ENCODE measurements at places on chromosomes 3 and 15.
A peak's percentile ranks its signal among the peaks of the same experiment; 100 is the strongest.

DNA sequence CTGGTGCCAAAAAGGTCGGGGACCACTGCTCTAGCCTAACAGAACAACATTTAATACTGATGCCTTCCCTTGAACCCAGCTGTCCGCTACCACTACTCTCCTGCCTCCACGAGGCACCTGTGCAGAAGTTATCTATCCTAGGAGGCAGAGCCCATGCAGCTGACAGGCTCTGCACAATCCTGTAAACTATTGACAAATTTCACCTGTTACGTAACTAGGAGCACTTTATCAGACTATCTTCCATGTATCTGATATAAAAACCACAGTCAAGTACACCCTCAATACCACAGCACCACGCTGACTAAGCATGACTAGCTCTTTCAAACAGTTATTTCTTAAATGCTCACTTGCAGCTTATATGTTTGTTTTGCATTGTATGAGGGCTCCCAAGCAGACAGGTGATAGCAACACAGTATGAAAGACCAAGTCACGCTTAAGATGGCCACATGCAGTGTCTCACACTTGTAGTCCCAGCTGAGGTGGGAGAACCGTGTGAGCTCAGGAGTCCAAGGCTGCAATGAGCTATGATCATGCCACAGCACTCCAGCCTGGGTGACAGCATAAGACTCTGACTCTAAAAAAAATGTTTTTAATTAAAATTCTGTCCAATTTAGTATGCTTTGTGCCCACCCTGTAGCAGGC lies 4.5 kb upstream of the IL17RC start:
- peak; percentile 69 for DNase-seq

DNA sequence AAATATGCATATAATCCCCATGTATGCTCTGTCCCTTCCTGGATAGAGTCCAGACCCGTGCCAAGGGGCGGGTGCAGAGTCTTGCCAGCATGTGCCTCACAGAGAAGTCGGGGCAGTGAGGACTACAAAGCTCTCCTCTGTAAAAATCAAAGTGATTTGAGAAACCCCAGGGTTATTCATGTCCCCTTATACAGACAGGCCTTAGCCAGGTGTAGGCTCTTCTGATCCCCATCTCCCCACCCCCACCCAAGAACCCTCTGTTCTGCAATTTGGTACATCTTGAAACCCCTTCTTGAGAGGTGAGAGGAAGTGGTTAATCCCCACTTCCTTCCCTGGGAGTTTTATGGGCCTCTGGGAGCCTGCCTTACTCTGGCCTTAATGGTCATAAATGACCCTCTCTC lies 24.7 kb downstream of the TRIM71 start:
- DNase-seq, result no peak

- DNase-seq, result no peak
Measured at GRCh38 chr3:104907507-104907906, 459.2 kb upstream of the ALCAM start.

- no peak for DNase-seq
Measured at GRCh38 chr3:79200456-79200855, 567.3 kb downstream of the ROBO1 start.

GRCh38 chr3:138675393-138675792 lies 66.8 kb downstream of the FAIM start:
- no peak for DNase-seq

GRCh38 chr3:51390246-51391074 lies 625 bp upstream of the RBM15B start:
- no peak for DNase-seq
